ENCODE measurements at places on chromosomes 7 and 10. TPM values are rescaled to one million over a fixed set of nuclear protein-coding genes. Genes with fewer than 3 reads are reported as not detected.

GRCh38 chr10:5596611-5597341 is 69.6 kb downstream of the ASB13 start:
- no peak for DNase-seq

DNA sequence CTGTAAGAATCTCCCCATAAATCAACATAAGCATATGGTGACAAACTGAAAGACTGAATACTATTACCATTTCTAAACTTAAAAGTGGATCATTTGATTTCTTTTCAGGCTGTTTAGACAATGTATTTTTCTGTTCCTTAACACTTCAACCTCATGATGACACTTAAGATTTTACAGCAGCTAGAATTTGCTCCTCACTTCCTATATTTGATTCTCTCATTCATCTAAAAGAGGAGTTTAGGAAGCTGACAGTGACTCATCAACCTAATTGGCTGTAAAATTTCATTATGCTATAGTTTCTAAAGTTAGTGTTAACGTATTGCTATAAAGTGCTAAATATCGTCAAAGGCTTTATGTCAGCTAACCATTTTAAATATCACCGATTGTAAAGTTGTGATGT is 478.7 kb downstream of the GRM8 start:
- no peak for DNase-seq

AGAP9 gene
- total RNA-seq: 37.3 TPM

USP54 gene
- total RNA-seq: 46.2 TPM

DNA sequence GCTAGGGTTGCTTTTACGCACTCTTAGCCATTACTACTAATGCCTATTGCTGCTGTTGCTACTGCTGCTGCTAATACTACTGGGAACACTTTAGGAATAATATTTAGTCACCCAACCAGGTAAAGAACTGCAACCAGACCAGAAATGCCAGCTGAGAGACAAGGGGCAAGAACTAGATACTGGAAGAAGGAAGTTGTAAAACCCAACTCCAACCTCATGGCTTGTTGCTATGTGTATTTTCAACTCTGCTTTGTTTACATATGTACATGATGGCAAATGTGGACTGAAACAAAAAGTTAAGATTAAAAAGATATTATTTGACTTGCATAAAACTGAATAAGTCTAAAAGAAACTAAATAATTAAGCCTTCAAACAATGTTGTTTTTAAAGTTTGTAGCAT is 177.7 kb downstream of the GNAT3 start:
- DNase-seq: no peak

DNA sequence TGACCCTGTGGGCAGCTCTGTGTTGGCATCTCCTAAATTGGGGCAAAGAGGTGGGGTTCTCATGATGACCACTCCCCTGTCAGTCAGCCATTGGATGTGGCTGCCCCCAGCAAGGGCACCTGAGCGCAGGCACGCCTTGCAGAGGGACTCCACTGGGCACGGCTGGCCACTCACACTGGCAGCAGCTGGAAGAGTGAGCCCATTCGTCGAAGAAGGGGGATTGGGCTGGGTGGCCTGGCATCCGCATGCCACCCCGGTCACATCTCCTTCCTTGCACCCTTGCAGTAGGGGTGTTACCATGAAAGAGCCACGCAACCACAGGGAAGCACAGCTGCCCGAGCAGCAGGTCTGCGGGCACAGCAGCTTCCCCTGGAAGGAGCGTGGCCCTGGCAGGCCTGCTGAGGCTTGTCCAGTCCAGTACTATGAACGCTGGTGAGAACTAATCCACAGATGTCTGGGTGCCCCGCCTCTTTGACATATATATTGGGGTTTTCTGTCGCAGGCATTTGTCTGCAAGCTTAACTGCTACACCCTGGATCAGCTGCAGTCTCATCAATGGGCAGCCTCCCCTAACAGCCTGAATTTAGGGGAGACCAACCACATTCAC is 25.7 kb upstream of the GRB10 start:
- no peak for DNase-seq

GRCh38 chr10:70265032-70265689 is 18.6 kb downstream of the NPFFR1 start:
- no peak for DNase-seq

DNA sequence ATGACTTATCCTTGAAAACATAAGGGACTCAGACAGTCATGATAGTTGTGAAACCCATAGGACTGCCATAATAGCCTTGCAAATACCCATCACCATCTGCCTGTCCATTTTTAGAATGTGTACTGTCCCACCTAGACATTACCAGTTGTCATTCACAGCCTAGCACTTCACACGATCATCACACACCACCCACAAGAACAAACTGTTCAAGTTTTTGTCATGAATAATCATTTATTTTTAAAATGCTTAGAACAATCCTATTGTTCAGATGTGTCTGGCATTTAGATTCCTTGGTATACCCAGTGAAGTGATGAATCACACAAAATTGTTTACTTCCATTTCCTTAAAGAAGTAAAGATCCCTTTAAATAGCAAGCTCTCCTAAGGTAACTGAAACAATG is 46.6 kb downstream of the CCDC3 start:
- no peak for DNase-seq

DNA sequence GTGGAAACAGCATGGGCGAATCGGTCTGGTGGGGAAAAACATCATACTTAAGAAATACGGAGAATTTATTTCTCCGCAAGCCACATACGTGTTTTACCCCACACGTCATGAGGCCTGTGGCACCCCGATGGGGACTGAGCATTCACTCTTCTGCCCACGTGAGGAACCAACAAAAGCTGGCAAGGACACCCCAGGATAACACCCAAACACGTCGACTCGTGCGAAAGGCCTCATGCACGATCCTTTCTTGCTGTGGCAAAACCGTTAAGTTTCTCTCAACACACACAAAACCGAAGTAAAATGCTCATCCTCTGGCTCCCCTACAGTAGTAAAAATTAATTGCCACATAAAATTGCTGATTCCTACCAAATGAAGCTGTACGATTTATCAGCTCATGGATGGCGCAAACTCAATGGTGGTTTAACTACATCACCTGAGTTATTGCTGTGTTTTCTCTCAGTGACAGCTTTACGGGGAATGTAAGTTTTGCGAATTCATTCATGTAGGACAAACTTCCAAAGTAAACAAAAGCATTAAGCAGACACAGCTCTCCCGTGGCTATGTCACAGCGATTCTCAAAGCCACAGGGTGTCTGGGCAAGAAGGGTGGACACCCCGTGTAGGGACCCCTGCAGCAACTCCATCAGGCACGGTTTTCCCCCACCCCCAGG is 97.0 kb downstream of the CTBP2 start:
- DNase-seq: no peak

AGBL3 gene
- 0.38 TPM for total RNA-seq

STAMBPL1 gene
- total RNA-seq: 116 TPM

DNA sequence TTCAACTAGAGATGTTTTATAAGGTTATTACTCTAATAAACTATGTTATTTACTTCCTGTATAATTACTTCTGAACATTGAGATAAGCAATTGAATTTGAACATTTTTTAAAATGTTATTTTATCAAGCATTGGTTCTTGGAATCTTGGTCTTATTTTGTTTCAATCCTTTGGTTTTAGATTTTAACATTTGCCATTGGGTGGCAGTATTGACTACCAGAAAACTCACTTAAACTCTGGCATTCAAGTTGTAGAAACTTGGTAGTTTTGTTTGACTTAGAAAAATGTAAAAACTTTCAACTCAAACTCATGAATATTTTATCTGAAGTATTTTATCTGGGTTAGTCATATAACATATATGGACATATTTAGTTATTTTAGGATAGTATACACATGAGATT is 48.1 kb downstream of the ATRNL1 start:
- no peak for DNase-seq

DNA sequence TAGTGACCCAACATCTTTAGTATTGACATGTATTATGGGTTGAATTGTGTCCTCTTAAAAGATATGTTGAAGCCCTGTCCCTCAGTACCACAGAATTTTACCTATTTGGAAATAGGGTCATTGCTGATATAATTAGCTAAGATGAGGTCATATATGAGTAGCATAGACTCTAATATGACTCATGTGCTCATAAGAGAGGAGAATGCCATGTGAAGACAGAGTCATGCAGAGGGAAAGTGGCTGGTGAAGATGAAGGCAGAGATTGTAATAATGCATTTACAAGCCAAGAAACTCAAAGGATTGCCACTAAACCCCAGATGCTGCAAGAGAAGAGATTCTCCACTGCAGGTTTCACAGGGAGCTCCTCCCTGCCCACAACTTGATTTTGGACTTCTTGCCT is 496.4 kb downstream of the KIF20B start:
- no peak for DNase-seq

KCNIP2 gene
- 3.5 TPM for total RNA-seq

GFRA1 gene
- 1.8 TPM for total RNA-seq

DNA sequence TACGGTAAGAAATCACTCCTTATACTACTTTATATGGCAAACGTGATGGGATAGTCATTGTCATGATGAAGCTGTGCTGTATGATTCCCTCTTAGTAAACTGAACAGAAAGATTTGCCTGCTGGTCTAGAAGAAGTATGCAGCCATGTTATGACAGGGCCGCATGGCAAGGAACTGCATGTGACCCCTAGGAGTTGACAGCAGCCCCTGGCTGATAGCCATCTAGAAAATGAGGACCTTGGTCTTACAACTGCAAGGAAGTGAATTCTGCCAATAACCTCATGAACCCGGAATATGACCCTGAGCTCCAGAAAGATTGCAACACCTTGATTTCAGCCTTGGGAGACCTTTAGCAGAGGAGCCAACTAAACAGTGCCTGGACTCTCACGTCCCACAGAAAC is 193.3 kb downstream of the SEMA3E start:
- DNase-seq: no peak

- no peak for DNase-seq
Observed at GRCh38 chr7:101486433-101487104, 123.9 kb downstream of the COL26A1 start.

LOXL4 gene
- total RNA-seq: 0.85 TPM

- no peak for DNase-seq
Observed at GRCh38 chr10:64528294-64529002, 1007.2 kb downstream of the REEP3 start.

GRCh38 chr7:46163246-46163645 is 242.2 kb upstream of the IGFBP3 start:
- no peak for DNase-seq

GRCh38 chr10:23173214-23174073 is 18.7 kb upstream of the PTF1A start:
- DNase-seq: no peak

GRCh38 chr10:132297526-132297925 is 10.2 kb downstream of the STK32C start:
- no peak for DNase-seq

DNA sequence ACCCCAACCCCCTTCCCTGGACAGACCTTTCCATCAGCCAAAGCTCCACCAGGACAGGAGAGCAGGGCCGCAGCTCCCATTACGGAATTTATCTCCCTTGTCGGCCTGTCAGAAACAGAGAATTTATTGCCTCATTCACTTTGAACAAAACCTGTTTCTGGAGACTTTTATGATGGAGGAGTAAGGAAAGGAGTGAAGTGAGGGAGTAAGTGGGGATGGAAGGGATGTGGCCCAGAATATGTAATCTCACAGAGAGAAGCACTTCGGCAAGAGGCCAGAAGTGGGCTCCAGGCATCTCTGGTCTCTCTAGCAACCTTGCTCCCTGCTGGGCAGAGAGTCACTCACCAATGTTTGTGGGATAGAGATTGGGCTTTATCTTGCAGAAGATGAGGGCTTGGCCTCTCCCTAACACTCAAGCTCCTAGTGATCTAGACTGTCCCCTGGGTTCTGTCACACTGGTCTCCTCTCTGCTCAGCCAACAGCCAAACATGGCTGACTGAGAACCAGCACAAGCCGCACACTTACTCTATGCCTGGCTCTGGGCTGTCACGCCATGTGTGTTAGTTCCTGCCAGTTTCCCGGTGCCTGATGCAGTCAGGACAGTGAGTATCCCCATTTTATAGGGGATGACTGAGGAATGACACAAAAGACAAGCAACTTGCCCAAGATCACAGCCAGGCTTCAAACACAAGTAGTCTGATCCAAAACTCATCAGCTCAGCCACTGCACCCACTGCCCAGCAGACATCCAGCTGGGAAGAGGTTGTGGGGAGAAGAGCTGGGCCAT is 149.4 kb upstream of the ZMIZ1 start:
- no peak for DNase-seq

- DNase-seq: no peak
Observed at GRCh38 chr10:93462881-93463280, 19.3 kb downstream of the MYOF start.

GRCh38 chr10:1687190-1687589 is 50.1 kb downstream of the ADARB2 start:
- DNase-seq: peak; percentile 11

IFIT5 gene
- total RNA-seq: 12.9 TPM

DNA sequence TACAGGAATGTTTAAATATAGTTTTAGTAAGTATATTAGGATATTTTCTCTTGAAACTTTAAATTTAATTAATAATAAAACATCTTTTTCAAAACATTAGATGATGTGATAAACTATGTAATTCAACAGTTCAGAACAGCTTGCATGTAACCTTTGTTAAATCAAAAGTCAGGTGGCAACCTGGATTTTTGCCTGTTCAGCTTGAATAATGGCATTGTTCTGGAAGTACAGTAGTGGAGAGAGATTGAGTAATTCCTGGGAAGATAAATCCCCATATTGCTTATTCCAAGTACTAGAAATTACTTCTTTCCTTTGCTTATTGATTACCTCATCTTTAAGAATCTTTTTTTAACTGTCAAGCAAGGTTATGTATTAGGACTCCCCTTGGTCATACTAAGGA is 20.1 kb upstream of the CFTR start:
- DNase-seq: no peak

DNA sequence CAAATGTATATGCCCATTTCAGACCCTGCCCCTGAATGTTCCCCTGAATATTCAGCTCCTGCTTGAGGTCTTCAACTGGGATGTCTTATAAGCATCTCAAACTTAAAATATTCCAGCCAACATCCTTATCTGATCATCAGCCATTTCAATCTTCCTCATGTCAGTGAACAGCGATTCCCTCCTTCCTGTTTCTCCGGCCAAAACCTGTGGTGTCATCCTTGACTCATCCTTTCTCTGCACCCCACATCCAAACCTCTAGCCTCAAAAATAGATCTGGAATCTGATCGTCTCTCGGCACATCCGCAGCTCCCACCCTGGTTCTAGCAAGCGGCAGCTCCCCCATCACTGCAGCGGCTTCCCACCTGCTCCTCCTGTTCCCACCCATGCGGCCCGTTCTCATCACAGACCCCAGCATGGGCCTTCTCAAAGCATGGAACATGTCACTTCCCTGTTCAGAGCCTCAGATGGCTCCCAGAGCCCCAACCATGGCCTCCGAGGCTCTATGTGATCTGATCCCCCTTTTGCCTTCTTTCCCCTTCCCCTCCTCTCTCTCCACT is 165.7 kb downstream of the HECW1 start:
- DNase-seq: no peak

DNA sequence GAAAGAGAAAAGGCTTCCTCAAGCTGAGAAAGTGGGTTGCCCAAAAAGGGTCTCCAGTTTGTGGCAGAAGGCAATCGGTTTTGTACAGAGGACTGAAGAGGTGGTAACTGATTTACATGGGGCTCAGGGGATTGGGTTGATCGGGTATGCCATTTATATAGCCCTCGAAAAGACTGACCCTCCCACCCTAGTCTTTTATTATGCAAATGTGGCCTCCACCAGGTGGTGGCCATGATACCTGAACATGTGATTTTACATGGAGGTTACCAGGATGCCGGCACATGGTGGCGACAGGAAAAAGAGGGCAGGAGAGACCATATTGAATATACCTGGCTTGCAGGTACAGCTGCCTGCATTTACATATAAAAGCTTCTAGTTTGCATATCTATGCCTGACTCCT is 36.7 kb downstream of the ATE1 start:
- DNase-seq: no peak

- DNase-seq: no peak
Observed at GRCh38 chr10:2460812-2461211, 606.5 kb upstream of the PFKP start.

Data from Peyer's patch (tissue), 4 donors.